A673 (cell line): ENCODE measurements at places on chromosomes 12 and 14.

- no peak for DNase-seq
These were observed 13.0 kb downstream of the MVK start for GRCh38 chr12:109586385-109587296.

GRCh38 chr12:131113568-131114270 is 160.0 kb downstream of the ADGRD1 start:
- no peak for DNase-seq

GRCh38 chr14:94001016-94001415 is 3.9 kb downstream of the CCDC197 start:
- no peak for DNase-seq

GRCh38 chr12:47715877-47716548 is 9.3 kb downstream of the ENDOU start:
- no peak for DNase-seq

GRCh38 chr12:14257303-14257733 is 108.2 kb upstream of the ATF7IP start:
- DNase-seq = no peak

- DNase-seq = no peak
These were observed 188.9 kb downstream of the ADAMTS20 start for GRCh38 chr12:43362910-43363694.

DNA sequence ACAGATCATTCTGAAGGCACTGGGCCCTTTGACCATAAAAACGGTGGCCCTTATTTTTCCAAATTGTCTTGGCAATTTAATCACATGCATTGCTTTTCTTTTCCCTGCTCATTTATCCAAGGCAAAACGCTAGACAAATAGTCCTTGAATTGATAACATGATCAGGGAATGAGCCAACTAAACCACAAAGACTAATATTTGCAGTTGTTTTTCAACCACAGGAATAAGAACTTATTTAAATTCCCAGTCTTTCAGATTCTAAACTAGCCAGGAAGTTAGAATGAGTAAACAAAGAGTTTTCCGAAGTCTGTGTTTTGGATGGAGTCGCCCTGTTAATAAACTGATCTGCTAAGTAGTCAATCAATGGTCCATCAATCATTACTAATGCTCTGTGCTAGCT is 14.9 kb downstream of the TBX5 start:
- DNase-seq = no peak

DNA sequence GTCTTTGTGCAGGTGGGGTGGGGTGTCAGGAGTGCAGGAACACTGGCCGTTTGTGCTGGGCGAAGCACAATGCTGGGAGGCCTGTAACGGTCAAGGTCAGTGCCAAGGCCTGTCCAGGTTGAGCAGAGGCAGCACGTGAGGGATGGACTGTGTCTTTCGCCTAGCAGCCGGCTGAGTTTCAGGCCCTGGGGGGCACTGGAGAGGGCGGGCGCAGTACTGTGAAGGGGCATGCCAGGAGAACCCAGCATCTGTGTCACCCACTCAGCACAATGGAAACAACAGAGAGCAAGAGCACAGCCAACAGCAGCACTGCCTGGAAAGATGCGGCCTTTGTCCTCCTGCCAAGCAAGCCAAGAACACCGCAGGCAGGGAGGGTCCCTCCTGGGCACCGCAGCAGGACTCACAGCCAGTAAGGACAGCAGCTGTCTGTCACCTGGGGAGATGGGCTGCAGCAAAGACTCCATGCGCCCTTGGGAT is 25.2 kb downstream of the SLC25A47 start:
- DNase-seq = no peak

GRCh38 chr12:34401659-34402227 is 379.4 kb downstream of the ALG10 start:
- no peak for DNase-seq

- no peak for DNase-seq
These were observed 81.6 kb downstream of the PTGER2 start for GRCh38 chr14:52395728-52396127.

DNA sequence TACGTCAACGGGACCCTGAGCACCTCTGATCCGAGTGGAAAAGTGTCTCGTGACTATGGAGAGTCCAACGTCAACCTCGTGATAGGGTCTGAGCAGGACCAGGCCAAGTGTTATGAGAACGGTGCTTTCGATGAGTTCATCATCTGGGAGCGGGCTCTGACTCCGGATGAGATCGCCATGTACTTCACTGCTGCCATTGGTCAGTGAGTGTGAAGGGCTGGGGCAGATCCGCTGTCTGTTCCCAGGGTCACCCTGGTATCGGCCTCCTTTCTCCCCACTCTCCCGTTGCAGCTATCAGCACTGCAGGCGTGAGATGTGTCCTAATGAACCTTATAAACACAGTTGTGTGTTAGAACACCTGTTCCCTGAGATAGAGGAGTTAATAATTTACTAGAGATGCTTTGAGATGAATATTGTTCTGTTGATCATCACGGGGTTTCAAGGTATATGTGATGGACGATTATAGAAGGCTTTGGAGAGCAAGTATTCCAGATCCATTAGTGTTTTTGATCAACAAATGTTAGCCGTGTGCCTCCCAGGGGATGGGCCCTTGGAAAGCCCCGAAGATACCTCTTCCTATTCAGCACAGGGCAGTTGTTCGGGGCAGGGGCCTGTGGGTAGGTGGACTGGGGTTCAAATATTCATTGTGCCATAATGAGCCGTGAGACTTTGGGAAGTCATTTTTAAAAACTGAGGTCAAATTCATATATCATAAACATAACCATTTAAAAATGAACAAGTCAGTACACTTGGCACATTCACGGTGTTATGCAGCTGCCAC is 33.6 kb downstream of the ADGRD1 start:
- DNase-seq = no peak

DNA sequence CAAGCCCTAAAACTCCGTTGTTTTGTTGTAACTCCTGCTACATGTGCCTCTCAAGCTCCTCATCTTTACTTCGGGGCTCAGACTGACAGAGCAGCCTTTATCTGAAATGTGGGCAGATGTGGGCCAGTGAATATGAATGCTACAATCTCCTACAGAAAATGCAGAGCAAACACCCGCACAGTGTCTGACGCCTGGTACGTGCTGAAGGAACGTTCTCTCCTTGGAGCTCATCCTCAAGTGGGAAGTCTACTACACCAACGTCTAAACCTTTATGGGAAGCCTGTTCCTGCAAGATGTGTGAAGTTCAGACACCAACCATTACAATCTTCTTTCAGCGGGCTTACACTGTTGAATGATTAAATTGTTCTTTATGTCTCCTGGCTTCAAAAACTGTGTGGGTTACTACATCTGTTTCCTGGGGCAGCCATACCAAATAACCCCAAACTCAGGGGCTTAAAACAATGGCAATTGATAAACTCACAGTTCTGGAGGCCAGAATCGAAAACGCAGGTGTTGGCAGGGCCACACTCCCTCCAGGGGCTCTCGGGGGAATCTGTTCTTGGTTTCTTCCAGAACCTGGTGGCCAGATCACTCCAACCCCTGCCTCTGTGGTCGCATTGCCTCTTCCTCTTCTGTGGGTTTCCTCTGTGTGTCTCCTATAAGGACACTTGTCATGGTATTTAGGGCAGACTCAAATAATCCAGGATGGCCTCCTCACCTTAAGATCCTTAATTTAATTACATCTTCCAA is 179.7 kb upstream of the PLXNC1 start:
- DNase-seq = no peak

GRCh38 chr12:52050116-52050757 is 1.0 kb upstream of the NR4A1 start:
- no peak for DNase-seq

DNA sequence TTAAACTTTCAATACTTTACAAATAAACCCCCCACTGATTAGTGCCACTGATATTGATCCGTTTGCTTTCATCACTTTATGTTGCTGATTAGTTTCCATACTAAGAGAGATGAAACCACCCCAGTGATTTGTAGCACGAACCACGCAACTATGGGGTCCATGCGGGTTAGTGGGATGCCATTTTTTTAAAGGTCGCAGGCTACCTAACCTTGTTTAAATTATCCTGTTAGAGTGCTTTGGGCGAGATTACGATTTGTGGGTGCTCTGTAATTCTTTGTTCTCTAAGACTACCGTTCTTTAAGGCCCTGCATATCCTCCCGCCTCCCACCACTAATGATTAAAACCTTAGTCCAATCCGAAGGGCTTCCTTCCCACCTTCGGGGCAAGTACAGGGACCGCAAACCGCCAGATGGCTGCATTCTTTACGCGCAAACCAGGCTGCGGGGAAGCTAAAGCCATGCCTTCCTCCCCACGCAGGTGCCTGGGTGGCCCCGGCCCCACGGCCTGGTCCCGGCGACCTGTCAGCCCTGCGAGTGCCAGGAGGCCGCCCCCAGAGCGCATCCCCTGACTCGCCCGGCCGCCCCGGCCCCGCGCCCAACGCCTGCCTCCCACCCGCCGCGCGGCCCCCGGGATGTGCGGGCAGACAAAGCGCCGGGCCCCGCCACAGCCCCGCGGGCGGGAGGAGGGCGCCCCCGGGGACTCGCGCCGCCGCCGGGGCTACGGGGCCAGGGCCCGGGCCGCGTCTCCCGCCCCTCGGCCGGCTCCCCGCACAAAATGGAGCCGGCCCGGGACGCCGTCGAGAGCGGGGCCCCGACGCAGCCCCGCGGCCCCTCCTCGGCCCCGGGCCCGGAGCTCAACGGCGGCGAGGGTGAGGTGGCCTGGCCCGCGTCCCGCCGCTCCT is 759 bp downstream of the NFYB start:
- peak; percentile 46 for DNase-seq

DNA sequence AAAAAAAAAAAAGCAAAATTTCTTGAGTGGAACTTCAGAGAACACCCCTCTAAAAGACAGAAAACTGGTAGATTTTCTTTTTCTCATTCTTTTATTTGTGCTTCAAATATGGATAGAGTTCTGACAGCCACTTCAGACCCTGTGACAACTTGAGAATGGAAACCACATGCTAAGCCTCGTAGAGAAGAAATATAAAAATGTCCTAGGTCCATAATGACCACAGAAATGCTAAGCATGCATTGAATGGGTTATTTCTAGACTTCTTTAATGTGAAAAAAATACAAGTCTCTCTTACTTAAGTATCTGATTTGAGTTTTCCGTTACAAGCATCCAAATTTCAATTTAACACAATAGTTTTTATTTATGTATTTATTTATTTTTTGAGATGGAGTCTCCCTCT is 28.3 kb upstream of the DIO2 start:
- no peak for DNase-seq

DNA sequence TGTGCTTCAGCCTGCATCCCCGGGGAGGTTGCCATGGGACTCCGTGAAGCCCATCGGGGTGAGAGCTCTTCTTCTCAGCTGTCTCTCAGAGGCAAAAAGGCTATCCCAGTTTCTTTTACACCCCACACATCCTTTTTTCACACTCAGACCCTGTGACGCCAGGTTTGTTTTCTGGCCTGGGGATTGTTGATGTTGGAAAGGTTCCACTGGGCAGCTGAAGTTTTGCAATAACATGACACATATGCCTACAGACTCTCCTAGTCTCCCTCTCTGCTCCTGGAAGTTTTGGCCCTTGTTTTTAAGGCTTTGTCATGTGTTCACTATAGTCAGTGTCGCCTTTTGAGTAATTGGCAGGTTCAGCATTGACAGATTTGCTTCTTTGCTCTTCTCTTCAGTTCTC is 118.6 kb downstream of the SMOC1 start:
- DNase-seq = no peak

GRCh38 chr12:65881965-65882413 is 57.7 kb downstream of the HMGA2 start:
- DNase-seq = no peak

- no peak for DNase-seq
These were observed 84.1 kb upstream of the FKBP4 start for GRCh38 chr12:2710701-2711100.

DNA sequence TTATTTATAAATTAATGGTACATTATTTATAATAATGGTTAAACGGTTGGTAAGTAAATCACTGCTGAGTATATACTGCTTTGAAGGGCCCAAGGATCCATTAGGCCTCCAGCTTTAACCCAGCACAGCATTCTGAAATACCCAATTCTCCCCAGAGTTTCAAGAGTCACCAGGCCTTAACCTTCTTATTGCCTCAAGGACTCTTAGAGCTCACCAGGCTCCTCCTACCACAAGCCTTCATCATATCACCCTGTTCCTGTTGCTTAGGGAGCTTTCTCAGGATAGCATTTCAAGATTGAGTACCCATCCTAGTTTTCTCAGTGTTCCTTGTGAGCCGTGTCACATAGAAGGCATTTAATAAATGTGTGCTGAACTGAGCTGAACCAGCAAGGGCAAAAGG is 242.5 kb downstream of the FBXL14 start:
- DNase-seq = no peak

GRCh38 chr12:75177997-75178396 is 31.6 kb downstream of the KCNC2 start:
- peak; percentile 48 for DNase-seq

- no peak for DNase-seq
These were observed 437.7 kb downstream of the ADAMTS20 start for GRCh38 chr12:43114316-43114715.

- DNase-seq = no peak
These were observed 6.1 kb downstream of the TCP11L2 start for GRCh38 chr12:106308611-106309010.

GRCh38 chr12:89539426-89540223 is 13.8 kb upstream of the POC1B start:
- DNase-seq = no peak

DNA sequence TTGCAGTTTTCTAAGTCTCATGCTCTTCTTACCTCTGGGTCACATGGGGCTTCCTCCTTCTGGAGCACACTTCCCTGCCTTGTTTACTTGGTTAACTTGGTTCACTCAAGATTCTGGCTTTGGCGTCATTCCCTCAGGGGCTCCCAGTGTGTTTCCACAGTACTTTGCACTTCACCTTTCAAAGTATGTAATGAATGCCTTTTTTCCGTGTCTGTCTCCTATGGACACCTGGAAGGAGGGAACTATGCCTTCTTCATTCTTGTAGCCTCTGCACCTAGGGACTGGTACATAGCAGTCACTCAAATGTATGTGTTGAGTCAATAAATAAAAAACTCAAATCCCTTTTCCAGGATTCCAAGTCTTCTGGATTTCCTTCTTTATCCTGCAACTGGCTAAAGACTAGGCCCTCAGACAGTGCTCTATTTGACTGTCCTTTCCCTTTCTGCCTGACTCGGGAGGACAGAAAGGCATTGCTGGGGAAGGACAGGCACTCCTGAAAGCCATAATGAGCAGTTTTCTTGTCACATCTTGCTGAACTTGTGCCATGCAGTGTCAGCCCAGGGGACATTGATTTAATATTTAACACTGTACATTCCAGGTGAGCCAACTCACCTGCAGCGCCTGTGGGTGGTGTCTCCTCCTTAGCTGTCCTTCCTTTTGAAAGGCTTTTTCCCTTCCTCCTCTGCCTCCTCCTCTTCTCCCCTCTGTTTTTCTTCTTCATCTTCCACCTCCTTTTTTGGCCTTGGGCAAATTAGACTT is 12.8 kb downstream of the MYRFL start:
- DNase-seq = no peak

DNA sequence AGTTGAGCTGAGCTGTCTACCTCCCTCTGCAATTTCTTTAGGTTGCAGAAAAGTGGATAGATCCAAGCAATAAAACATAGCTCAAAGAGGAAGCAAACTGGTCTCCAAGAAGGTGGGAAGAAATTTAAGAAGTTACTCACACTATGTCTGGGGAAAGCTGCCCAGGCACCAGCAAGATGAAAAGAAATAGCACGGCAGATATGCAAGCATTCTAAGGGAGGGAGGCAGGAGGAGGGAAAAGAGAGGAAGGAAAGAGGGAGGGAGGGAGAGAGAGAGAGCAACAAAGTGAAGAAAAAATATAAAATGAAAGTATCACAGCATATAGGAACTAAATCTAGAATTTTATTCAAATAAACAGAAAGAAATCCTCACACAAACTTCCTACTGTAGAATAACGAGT is 240.7 kb downstream of the APAF1 start:
- DNase-seq = no peak
